ENCODE measurements at places on chromosomes 3 and 15.

DNA sequence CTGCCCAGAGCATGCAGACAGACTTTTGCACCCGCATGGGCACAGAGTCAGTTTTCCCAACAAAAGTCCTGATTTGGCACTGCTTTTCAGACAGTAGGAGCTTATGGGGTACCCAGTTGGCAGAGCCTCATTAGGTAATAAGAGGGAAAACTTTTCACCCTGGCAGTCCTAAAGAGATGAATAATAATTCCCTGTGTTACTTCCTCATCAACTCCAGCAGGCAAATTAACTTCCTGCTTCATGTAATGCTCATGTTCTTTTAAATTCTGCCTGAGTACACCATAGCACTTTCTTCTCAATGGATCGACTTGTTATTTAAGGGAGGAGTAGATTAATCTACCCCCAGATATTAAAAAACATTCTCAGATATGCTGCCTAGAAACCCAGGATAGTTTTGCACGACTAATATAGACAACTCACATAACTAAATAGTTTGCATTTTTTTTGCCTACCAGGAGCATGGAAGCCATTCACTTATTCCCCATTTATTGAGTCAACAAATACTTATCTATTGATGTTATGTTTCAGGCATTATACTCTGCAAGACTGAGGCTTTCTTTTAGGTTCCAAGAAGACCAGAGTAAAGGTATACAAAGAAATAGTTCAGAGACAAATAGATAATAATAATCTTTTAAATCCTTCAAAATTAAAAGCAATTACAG, 214.5 kb downstream of the KCNMB2 start:
- DNase-seq: no peak

GRCh38 chr3:57278237-57278636, 14.2 kb downstream of the ASB14 start:
- DNase-seq: no peak

DNA sequence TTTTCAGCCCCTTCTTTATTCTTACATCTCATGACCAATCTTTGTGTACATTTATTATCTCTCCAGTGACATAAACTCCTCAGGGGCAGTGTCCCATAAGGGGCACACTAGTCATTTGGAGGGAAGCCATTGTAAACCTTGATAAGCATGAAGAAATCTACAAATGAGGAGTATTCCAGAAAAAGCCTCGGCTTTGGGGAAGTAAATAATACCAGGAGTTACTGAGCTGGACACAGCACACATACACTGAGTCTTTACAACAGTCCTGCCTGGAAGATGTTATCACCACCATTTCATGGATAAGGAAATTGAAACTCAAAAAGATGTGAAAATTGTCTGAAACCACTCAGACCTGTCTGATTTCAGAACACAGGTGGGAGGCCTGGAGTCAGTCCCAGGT, 15.4 kb upstream of the POLR2M start:
- no peak for DNase-seq

DNA sequence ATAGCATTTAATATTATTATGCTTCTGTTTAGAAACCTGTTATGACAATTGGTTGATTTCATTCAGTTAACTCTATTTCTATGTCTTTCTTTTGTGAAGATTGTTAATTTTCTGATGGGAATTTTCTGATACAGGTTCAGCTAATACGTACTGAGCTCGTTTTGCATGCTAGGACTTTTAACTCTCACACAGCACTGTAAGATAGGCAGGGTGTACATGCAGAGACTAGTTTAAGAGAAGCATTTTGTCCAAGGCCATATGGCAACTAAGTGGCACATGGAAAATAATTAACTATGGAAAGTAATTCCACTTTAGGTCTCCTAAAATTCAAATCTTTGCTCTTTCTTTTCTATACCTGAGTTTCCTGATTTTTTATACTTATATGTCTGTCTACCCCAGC, 81.9 kb downstream of the IL1RAP start:
- DNase-seq: no peak

DNA sequence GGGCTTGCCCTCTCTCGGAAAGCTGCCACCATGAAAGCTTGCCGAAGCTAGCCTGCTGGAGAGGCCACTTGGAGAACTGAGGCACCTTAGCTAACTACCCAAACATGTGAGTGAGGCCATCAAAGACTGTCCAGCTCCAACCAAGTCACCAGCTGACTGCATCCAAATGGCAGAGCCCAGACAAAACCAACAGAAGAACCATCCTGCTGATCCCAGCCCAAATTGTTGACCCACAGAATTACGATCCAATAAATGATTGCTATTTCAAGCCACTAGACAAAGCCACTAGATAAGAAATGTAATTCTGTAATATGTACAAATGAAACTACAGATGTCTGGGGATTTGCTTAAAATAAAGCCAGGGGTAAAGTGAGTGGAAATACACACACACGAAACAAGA, 109.8 kb upstream of the TRPM1 start:
- no peak for DNase-seq

GRCh38 chr3:192812743-192813383, 85.5 kb upstream of the FGF12 start:
- DNase-seq: no peak

DNA sequence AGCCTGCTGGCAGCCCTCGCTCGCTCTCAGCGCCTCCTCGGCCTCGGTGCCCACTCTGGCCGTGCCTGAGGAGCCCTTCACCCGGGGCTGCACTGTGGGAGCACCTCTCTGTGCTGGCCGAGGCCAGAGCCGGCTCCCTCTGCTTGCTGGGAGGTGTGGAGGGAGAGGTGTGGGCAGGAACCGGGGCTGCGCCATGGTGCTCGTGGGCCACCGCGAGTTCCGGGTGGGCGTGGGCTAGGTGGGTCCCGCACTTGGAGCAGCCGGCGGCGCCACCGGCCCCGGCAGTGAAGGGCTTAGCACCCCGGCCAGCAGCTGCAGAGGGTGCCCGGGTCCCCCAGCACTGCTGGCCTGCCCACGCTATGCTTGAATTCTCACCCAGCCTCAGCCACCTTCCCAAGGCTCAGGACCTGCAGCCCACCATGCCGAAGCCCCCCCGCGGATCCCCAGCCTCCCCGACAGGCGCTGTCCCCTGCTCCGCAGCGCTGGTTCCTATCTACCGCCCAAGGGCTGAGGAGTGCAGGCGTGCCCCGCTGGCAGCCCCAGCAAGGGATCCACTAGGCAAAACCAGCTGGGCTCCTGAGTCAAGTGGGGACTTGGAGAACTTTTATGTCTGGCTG, 863.3 kb downstream of the IGSF11 start:
- no peak for DNase-seq

DNA sequence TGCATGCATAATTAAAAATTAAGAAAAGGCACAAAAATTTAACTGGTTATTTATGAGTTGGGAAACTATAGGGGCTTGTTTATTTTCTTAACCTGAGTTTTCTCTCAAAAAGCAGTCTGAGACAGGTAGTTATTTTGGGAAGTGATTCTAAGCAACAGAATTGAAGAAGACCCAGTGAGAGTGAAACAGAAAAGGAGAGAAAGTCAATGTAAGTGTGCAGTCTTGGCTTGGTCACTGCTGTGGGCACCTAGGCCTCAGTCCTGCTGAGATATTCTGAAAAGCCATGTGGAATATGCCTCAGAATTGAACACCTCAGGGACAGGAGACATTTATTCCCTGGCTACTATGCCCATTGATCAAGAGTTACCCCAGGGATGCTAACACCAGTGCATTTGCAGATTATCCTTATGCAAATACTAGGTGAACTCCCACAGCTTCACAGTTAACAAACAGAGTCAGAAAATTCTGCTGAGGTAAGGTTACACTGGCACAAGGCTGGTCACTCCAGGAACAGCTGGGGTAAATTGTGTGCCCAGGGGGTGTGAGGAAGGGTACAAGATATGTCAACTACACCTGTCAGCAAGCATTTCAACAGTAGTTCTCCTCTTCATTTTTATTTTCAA, 222.7 kb downstream of the EFHB start:
- DNase-seq: no peak

- no peak for DNase-seq
Measured at GRCh38 chr3:63051920-63052319, 176.7 kb upstream of the CADPS start.

- DNase-seq: no peak
Measured at GRCh38 chr15:27418726-27419125, 447.7 kb downstream of the GABRG3 start.

- no peak for DNase-seq
Measured at GRCh38 chr15:80618685-80619400, 76.3 kb upstream of the ABHD17C start.

DNA sequence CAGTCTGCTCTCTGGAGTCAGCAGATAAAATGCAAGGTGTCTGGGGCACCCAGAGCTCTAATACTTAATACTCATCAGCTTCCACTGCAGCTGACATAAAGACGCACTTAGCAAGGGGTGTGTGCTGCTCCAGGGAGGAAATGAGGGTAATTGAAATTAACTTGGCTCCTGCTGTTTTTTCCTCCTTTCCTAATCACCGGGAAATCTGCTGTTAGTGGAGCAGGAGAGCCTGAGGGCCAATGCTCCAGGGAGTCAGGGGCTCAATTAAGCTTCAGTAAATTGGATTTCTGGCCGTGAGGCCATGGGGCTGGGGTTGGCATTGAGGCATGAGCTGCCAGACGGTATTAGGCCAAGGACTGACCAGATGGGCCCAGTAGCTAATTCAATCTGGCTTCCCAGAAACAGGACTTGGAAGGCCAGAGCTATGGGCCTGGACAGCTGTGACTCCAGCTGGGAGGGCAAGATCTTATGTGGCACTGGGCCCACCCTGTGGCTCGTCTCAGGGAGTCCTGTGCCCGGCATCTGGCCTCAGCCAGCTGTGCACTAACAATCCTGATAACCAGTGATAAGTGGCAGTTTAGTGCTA, 30.7 kb upstream of the CHRNB4 start:
- no peak for DNase-seq

DNA sequence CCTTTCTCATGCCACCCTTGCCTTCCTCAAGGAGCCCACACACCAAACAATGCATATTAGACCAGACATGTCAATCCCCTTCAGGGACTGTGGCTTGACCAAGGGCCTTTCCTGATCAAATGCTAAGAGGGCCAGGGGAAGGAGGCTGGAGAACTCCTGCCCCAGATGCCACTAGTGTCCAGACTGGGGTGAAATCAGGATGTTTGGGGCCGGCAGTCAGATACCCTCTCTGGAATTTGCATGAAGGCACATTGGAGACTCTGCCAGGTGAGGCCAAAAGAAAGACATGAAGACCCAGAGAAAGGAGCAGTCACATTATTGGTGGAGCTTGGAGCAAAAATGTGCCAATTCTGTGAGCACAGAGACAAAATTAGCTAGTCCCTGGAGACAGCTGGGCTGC, 154.1 kb downstream of the TLE3 start:
- no peak for DNase-seq

DNA sequence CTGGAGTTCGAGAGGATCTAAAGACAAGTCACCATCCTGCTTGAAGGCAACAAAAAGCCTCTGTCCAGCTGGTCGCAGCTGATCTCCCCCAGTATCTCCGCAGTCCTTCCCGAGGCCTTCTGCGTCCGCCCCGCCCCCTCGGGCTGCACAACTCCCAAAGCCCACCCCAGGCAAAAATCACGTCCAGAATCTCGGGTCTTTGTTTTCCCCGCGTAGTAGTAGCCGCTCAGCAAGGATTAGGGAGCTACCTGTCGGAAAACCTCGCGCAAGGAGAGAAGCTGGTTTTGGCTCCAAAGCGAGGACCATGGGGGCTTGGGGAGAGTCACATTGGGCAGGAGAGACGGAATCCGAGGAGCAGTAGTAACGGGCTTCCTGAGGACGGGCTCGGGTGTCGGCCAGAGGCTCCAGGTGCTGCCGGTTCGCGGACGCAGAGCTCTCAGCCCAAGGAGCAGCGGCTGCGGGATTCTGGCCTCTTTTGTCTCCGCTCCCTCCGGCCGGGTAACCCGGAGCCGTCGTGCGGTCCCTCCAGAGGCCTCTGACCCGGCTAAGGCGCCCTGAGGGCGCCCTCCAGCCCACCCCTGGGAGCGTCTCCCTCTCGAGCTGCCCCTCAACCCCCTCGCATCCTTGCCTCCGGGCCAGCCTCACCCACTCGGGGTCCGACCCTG, 401 bp downstream of the ZSCAN29 start:
- DNase-seq: no peak

GRCh38 chr3:75272691-75273090, 391.4 kb upstream of the FRG2C start:
- no peak for DNase-seq

GRCh38 chr15:63255489-63255990, 21.9 kb upstream of the APH1B start:
- no peak for DNase-seq

GRCh38 chr15:63449731-63450130, 54.7 kb upstream of the USP3 start:
- no peak for DNase-seq

- no peak for DNase-seq
Measured at GRCh38 chr15:35842631-35843030, 296.7 kb upstream of the DPH6 start.

- no peak for DNase-seq
Measured at GRCh38 chr15:57217778-57218598, 158.3 kb upstream of the CGNL1 start.

- DNase-seq: no peak
Measured at GRCh38 chr15:36617529-36618196, 38.2 kb downstream of the CDIN1 start.

GRCh38 chr15:49748791-49749190, 127.9 kb downstream of the DTWD1 start:
- no peak for DNase-seq

- no peak for DNase-seq
Measured at GRCh38 chr15:51189669-51190385, 95.1 kb upstream of the TNFAIP8L3 start.

DNA sequence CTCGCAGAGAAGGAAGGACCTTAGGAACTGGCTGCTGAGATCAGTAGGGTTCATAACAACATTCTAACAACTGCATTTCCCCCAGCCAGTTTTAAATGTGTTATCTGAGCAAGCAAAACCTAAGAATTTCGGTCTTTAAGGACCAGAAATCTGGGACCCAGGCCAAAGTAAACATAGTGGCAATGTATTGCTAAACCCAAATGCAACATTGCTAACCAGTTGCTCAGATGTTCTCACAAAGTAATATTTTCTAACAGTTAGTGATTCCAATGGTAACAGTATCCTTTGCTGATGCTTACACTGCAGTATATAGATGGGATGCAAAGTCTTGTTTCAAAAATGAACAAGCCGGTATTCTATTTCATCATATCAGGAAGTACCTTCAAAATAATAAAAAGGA, 254.3 kb downstream of the RYR3 start:
- DNase-seq: no peak

- no peak for DNase-seq
Measured at GRCh38 chr3:172501540-172501939, 21.7 kb downstream of the TNFSF10 start.

- no peak for DNase-seq
Measured at GRCh38 chr3:53223025-53223424, 32.8 kb downstream of the TKT start.

- no peak for DNase-seq
Measured at GRCh38 chr3:54353546-54353945, 231.2 kb downstream of the CACNA2D3 start.

- no peak for DNase-seq
Measured at GRCh38 chr3:23619705-23620637, 185.8 kb upstream of the UBE2E1 start.
